ENCODE measurements at places on chromosomes 1 and 21.
A peak's percentile ranks its signal among the peaks of the same experiment; 100 is the strongest.

GRCh38 chr1:6554907-6555778, at the start of gene TAS1R1:
TAS1R1 (plus strand) TSS chr1:6555307; CDS start chr1:6555374, 67 bp downstream.
- no peak for DNase-seq

DNA sequence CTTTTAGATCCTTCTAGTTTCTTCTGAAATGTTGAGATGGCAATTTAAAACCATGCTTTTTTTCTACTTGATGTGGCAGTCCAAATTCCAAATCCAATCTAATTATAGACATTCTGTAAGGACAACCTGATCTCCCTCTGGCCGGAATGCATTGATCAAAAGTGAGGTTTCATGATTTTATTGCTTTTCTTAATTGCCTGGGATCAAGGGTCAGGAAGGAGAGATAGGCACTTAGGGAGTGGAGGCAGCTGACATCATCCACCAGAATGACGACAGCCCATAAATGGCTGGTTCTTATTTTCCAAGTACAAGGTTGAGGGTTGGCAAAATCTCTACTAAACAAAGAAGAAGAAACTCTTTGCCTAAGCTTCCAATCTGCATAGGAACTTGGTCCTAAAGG, 46.4 kb upstream of the SCCPDH start:
- no peak for DNase-seq

DNA sequence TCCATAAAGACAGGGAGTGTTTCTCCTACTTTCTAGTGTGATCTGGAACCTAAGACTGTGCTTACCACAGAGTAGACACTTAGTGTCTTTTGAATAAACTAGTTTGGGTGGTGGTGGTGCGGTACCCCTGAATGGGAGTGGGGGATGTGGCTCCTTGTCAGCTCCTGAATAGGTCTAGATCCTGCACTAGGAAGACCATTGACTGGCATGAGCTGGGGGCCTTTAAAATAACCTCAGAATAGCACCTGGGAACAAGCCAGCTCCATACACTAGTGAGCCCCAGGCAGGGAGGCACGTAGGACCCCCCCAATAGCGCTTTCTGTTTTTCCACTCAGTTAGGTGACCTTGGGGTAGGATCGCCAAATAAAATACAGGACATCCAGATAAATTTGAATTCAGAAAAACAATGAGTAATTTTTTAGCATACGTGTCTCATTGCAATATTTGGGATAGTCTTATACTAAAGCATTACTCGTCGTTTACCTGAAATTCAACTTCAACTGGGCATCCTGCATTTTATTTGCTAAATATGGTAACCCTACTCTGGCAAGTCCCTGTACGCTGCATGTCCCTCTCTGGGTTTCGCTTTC, 45.6 kb downstream of the AZIN2 start:
- DNase-seq: no peak

- no peak for DNase-seq
Observed at GRCh38 chr1:163171826-163172225, 30.9 kb downstream of the RGS5 start.

DNA sequence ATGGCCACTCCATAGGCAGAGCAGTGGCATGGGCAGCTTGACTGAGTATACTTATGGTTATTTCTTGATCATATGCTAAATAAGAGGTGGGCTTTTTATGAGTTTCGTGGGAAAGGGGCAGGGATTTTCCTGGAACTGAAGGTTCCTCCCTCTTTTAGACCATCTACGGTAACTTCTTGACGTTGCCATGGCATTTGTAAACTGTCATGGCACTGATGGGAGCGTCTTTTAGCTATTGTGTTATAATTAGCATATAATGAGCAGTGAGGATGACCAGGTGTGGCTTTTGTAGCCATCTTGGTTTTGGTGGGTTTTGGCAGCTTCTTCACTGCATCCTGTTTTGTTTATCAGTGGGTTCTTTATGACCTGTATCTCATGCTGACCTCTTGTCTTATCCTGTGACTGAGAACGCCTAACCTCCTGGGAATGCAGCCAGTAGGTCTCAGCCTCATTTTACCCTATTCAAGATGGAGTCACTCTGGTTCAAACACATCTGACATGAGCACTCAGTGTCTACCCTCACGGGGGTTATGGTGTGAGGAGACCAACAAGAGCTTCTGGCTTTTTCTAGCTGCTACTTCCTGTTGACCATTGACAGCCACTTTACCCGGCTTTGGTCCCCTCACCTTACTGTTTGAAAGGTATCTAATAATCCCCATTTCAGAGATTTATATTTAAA, 71.7 kb downstream of the GALNT2 start:
- DNase-seq: no peak

- no peak for DNase-seq
Observed at GRCh38 chr1:3905266-3905952, 5.3 kb upstream of the C1orf174 start.

- no peak for DNase-seq
Observed at GRCh38 chr1:57033222-57034001, 67.6 kb upstream of the C8B start.

DNA sequence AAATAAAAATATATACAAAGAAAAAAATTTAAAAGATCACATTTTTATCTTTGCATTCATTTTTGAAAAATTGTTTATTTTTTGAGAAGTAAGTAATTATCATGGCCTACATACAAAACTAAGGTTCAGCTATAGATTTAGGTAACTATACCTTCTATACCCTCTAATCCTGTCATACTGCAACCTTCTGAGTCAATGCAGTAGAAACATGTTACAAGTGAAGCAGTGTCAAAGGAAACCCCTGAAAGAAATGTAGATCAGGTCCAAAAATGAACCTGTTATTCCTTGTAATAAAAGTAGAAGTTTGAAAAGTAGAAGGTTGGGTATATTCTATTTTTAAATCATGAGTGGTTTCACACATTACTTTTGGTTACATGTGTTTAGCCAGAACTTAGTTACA, 51.3 kb downstream of the PTGS2 start:
- DNase-seq: no peak

DNA sequence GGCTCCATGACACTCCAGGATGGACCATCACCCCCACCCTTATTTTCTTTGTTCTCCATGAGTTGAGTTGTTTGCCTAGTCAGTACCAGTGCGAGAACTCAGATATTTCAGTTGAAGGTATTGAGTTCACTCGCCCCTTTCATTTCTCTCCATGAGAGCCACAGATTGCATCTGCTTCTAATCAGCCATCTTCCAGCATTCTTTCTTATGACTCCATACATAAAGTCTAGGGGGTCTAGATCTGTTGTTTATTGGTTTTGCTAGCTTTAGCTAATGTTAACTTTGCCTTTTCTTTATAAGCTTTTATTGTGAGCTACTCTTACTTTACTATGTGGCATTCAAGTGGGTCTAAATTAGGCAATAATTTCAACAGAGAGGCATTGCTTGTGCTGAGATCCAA, 71.6 kb upstream of the PDC start:
- DNase-seq: no peak

GRCh38 chr1:61337981-61338848, 255.9 kb downstream of the NFIA start:
- DNase-seq: peak; percentile 39

DNA sequence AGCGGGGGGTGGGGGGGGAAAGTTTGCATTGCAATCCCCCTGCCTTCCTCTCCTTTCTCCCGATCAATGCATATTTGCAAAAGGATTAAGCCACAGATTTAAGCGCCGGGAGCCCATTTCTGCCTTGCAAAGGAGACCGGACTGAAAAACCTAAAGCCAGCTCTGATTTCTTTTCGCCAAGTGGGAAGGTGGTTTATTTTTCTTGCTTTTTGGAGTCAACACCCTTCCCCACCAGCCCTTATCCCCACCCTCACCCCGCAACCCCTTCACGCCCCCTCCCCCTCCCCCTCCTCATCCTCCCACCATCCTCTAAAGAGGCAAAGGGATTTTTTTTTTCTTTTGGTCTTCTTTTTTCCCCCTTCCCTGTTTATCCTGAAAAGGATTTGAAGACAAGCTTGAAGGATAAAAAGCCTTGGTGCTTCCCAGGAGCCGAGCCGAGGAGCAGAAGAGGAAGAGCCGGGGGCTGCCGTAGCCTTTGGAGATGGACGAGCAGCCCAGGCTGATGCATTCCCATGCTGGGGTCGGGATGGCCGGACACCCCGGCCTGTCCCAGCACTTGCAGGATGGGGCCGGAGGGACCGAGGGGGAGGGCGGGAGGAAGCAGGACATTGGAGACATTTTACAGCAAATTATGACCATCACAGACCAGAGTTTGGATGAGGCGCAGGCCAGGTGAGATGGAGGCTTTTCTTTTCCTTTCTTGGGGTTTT, 513 bp downstream of the PBX1 start:
- peak; percentile 44 for DNase-seq

DNA sequence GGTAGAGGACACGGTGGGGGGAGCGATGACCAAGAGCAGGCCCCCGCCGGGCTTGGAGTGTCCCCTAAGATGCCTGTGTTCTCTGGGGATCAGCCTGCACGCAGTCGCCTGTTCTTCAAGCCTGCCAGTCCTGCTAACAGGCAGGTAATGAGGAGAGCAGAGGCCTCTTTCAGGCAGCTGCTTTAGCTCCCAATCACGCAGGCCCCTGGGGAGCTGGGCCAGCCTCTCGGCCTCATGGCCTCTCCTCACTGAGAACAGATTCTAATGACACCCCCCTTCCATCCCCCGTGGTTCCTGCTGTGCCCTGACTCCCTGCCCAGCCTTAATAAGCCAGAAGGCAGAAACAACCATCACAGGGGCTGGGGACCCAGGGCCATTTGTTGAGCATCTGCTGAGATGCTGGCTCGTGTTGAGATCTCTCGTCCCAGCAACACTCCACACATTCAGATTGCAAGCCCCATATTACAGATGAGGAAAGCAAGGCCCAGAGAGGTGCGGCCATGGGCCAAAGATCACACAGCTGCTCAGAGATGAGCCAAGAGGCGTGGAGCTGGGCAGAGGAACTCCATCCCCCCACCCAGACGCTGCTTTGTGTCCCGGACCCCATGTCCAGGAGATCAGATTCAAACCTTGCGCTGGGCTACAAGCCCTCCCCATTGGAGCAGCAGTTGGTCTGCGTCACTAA, 71.6 kb upstream of the CASZ1 start:
- peak; percentile 6 for DNase-seq

- no peak for DNase-seq
Observed at GRCh38 chr1:220943319-220943996, 64.2 kb downstream of the HLX start.

DNA sequence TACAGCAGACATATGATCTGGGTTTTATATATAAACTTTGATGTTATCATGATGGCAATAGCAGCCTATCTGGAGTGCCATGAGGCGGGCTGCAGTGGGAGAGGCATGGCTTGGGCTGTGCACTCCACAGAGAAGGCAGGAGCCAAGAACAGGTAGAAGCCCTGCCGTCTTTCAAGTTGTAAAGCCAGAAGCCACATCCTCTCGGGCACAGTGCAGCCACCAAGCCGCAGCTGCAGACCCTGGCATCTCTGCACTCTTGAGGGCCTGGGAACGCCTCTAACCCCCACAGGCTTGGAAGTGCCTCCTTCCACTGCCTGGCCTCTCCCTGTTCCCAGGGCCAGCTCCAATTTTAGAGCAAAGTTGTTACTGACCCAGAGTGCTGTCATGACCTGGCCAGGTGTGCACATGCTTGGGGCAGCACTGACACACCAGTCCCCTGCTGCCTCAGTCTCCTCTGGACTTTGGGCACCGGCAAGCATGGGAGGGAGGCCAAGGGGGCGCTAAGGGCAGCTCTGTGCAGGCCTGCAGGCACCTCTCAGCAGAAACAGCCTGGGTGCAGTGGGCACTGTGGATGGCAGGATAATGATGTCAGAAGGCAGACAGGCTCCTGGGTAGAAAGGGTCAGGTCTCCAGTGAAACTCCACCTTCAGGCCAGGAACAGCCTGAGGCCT, 1619.8 kb upstream of the PRMT6 start:
- DNase-seq: no peak

DNA sequence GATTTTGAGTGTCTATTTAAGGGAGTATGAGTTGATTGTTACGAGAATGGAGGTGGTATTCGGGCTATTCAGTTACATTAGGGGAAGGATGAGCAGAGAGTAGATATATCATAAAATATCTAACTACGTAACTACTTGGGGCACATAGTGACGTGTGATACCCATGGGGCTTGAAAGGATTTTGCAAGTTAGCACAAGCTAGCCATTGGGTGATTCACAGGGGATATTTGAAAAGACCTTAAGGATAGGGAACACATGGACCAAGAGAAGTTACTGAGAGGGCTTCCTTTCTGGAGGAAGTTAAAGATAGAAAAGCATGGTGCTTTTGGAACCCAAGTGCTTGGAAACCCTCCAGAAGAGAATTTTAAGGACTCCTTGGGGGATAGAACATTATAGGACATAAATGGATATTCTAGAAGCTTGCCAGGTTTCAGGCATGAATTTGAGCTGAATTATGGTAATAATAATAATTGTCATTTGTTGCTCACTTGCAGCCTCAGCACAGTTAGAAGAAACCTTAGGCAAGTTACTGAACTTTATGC, 5.4 kb downstream of the DISP1 start:
- no peak for DNase-seq

DNA sequence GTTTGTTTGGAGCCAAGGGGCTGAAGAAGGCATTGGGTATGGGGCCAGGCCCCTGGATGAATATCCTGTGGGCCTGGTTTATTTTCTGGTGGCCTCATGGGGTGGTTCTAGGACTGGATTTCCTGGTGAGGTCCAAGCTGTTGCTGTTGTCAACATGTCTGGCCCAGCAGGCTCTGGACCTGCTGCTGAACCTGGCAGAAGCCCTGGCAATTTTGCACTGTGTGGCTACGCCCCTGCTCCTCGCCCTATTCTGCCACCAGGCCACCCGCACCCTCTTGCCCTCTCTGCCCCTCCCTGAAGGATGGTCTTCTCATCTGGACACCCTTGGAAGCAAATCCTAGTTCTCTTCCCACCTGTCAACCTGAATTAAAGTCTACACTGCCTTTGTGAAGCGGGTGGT, 1.4 kb downstream of the ACKR1 start:
- no peak for DNase-seq

GRCh38 chr1:36118447-36119204, 6.4 kb downstream of the COL8A2 start:
- DNase-seq: no peak

GRCh38 chr1:25447547-25447946, 16.9 kb downstream of the MACO1 start:
- no peak for DNase-seq

GRCh38 chr1:58013237-58013636, 533.3 kb downstream of the OMA1 start:
- no peak for DNase-seq

- no peak for DNase-seq
Observed at GRCh38 chr1:233520261-233521191, 93.4 kb upstream of the KCNK1 start.

DNA sequence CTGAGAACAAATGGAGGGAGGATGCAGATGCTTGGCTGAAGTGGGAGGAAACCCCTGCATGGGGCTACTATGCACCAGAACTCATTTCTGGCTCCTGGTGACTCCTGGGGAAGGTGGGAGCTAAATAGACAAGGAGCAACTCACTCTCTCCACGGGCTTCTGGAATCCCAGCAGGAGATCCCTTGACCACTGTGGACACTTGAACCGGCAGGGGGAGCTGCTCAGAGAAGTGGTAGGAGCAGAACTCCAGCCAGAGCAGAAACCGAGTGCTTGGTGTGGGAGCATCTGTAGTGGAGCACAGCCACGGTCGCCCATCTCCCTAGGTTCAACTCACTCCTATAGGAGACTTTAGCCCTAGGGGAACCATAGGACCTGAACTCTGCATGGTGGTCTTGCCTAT, 205.6 kb upstream of the GJB5 start:
- DNase-seq: no peak
